ENCODE measurements at places on chromosomes 11 and 22.

DNA sequence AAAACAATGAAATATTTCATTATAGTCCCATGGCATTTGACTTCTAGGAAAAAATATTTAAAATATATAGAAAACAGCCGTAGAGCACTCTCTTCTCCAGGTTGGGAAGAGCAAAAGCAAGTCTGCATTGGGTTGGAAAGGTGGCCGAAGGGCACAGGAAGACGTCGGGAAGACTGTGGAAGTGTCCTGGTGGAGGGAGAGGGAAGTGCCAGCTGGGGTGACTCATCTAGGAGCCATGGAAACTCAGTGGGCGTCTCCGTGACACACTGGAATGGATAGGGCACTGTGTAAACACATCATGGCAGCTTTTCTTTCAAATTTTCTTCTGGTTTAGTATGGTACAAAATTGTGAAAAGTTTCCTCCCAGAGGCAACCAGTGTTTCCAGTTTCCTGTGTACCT, 12.7 kb downstream of the GTPBP1 start:
- DNase-seq: no peak

- no peak for DNase-seq
These were observed 78.4 kb upstream of the TP53I11 start for GRCh38 chr11:45028911-45029682.

DNA sequence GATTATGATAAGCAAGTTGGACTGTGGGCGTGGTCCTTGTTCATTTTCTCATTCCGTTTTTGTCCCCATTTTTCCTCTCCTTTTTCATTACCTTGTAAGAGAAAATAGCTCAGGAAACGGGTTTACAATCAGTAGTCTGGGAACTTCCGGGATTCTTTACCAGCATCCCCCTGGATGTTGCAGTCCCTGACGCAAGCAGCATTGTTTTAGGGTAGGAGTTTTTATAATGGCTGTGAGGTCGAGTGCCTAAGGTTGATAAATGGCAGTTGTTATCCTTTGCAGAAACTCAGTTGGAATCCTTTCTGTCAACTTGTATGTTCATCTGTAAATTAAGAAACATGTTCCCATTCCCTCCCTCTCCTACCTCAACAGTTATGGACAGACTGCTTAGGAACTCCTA, 68.3 kb downstream of the ARHGEF12 start:
- no peak for DNase-seq

- peak; percentile 23 for DNase-seq
These were observed 73.3 kb downstream of the ETS1 start for GRCh38 chr11:128513915-128514681.

Measured in CD4-positive, alpha-beta T cell treated with Interleukin-12 subunit alpha and Interleukin-12 subunit beta, for 1 hour (primary cell).